ENCODE measurements at places on chromosomes 11 and 22.

GRCh38 chr22:19853879-19854777, 546 bp downstream of the GNB1L start:
- DNase-seq, result peak; percentile 26

DNA sequence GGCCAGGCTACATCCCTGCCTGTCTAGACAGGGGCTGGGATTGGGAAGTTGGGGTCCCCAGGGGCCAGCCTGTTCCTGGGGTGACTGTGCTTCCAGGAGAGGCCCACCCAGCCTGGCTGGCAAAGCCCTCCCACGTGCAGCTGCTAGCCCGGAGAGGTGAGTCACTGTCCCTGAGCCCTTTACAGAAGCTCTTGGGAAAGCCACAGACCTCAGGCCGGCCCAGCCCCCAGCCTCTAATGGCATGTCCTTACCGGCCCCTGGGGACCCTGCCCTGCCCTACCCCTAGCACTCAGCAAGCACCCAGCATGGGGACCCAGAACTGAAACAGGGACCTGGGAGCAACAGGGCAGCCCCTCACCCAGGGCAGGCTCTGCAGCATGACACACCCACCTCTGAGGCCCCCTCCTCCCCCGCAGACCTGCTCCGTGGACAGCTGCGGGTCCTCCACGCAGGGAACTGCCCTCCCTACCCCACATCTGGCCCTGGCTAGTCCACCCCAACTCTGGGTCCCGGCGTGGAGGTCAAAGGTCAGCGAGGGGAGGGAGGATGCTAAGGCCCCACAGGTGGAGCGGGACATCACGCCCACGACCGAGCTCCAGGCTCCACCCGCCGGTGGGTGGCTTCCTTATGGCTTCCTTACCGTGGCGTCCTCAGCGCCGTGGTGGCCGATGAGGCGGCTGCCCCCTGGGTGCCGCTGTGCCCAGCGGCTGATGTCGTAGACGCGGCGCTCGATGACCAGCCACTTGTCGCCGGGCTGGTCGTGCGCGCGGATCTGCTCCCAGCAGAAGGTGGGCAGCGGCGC, 615 bp downstream of the FADS3 start:
- DNase-seq, result peak; percentile 32

GRCh38 chr11:111976767-111977145, 39.6 kb downstream of the DIXDC1 start:
- no peak for DNase-seq

GRCh38 chr11:134632347-134633119, 220.5 kb upstream of the B3GAT1 start:
- no peak for DNase-seq

DNA sequence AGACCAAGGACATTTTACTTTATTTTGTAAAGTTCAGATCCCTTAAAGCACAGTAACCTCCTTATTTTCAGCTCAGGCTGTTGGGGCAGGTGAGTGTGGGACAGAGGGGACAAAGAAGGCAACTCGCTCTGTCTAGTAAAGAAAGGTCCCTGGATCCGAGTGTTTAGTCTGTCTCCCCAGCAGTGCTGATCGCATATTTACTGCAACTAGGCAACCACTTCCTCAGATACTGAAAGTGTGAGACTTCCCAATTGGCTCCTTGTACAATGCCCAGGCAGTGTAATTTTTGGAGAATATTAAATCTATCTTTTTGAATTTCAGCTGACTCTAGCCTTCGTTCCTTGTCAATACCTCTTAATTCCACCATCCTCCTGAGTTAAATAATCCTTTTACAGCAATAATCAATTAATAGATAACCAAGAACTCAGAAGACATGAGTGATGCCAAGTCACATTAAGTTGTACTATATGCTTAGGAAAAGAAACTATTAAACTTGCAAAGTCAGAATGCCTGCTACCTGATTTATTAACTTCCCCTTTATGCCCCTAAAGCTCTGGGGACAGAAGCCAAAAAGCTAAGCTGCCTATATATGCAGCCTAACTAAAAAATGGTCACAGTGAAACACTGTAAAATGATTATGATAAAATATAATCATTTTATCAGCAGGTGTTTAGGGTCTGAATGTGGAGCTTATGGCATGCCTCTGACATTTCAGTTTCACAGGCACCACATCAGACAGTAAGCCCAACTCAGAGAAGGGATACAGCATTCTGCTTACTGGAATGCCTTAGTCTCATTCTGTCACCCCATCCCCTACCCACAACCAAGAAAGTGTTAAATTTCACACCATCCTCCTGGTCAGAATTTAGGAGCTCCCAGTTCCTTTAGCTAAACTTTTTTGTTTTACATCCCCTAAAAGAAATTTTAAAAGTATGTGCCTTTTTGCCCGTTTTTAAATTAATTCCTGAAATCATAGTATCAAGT, 138.7 kb downstream of the TRIM44 start:
- no peak for DNase-seq
